ENCODE measurements at places on chromosomes 3 and 15.

DNA sequence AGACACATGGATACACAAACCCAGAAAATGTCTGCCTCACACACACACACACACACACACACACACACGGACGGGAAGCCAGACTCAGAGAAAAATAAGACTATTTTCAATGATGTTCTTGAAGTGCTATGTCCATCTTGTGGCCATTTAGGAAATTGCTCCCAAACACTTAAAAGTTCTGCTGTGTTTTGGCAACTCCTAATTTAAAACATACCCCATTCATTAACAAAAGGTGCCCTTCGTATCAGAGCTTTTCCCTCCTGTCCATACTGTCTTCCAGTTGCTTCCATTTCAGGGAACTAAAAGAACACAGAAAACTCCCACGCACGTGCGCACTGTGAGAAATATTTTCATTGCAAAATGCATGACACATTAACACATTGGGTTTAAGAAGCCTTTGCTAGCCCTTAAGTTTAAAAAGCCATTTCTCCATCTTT is 44.6 kb downstream of the SLC12A1 start:
- DNase-seq: peak; percentile 80

DNA sequence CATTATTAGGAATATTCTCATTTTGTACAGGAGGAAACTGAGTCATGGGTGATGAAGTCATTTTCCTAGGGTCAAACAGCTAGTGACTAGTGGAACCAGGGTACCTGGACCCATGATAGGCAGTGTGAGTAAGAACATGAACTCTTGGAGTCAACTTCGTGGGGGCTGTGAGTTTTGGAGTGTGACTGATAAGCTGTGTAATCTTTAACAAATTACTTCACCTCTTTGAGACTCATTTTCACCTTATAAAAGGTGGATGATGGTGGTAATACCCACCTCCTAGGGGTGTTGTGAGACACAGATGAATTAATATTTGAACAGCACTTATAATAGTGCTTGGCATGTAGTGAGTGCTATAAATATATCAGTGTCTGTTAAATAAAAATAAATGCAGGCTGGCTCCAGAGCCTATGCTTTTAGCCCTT is 9.1 kb downstream of the SEMA6D start:
- DNase-seq: no peak

- DNase-seq: peak; percentile 14
These were observed 6.0 kb downstream of the PRKCI start for GRCh38 chr3:170228093-170228766.

DNA sequence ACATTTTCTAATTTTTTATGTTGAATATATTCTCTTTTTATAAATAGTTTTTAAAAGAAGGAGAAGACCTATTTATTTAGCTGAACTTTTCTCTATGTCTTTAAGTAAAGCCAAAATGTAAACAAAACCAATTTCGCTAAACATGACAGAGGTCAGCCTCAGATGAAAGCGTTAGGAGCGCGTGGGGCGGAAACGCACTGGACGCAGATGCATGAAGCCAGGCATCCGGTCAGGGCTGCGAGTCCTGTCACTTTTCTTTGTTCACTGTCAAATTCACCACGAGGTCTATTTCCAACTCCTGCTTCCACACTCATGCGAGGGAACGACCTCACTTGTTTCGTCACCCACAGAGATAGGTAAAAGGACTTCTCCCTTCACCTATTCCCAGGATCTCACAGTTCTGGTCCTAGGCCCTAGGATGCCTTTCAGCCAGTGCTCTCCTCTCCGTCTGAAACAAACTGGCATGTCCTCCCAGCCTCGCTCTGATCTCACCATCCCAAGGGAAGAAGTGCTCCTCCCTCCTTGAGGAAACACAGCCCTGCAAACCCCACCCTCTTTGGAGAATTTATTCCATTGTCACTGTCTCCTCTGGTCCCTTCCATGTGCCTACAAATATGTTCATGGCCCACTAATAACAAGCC is 57.9 kb downstream of the ITGB5 start:
- DNase-seq: no peak

DNA sequence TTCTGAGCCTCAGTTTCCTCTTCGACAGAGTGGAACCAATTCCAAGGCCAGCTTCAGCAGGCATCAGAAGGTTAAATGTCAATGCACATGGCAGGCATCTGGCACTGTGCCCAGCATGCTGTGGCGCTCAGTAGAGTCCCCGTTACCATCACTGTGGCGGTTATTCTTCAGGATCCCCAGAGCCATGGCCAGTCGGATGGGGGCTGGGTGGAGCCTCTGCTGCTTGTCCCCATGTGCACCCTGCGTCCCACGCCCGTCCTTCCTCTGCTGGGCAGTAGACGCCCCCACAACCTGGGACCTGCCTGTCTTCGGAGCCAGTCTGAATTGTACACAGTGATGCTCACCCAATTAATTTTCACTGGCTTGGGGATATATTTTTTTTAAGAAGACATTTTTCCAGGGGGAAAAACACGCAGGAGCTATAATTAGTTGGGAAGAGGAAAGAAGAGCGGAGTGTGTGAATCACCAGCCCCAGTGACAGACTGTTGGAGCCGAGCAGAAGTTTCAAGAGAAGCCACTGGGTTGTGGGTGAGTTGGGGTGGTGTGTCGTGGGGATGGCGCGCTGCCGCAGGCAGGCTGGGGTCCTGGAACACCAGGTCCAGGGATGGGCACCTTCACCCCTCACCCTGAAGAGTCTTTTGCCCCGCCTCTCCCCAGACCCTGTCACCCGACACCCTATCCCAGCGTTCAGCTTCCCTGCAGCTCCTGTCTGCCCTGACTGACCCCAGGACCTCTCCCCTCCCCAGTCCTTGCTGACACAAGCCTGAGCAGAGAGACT is 26.8 kb upstream of the RPL29 start:
- peak; percentile 44 for DNase-seq

GRCh38 chr3:155585384-155585783 is 159.5 kb downstream of the PLCH1 start:
- DNase-seq: peak; percentile 51

- no peak for DNase-seq
These were observed 99.9 kb downstream of the ANO10 start for GRCh38 chr3:43521941-43522340.

DNA sequence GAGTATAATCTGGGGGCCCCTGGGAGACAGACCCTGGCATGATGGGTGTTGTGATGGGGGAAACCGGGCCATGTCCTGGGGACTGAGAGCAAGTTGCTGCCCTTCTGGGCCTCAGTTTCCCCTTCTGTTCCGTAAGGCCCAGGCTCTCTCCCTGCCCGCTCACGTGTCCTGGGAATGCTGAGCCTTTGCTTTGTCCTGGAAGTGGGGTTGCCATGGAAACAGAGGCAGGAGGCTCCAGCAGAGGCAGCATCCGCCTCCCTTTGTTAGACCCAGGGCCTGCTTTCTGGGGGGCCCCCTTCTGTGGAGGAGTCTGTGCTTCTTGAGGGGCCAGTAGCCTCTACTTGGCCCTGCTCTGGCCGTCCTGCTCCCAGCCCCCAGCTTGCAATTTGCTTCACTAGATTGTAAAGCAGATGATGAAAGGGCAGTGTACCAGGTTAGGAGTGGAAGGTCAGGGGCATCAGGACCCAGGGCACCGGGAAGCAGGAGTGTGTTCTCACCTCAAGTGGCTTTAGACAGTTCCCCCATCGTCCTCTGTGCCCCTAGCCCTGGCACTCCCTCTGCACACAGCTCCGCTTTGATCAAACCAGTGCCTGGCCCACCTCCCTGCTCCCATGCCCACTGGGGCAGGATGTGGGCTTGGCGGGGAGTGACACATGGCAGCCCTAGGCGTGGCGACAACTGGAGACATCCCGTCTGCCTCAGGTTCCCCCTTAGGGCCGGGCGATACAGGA is 105.6 kb downstream of the FBLN2 start:
- DNase-seq: peak; percentile 16

GRCh38 chr3:130787422-130788068 is 40.9 kb upstream of the PIK3R4 start:
- peak; percentile 30 for DNase-seq

DNA sequence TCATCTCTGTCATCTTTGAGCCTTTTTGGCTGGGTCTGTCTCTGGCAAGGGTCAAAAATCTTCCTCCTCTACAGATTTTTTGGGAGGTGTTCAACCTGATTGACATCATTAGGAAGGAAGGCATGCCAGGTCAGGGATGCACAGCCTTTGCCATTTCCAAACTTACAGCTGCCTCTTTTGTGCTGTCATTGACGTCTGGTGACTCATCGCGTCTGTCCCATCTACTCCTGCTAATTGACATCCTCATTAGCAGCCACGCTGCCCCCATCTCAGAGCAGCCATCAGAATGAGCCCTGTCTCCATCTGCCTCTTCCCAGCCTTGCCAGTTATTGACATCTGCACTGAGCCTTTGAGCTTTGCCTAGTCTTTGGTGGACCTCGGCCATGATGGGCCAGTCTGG is 53.0 kb downstream of the PDIA5 start:
- DNase-seq: peak; percentile 25

GRCh38 chr15:73305331-73306211 is 63.2 kb downstream of the HCN4 start:
- DNase-seq: peak; percentile 79

DNA sequence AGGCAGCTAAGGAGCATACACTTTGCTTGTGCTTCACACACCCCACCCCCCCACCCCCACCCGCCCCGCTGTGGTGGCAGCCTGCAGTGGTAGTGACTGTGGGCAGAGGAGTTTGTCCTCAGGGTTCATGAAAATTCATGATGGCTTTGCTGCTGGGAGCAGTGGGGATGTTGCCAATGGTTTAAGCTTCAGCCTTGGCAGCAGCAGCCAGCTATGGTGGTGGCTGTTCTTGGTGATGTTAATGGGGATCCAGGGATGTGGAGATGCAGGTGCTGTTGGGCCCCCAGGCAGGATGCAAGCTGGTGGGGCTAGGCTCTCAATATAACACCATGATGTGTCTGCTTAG is 55.8 kb downstream of the TNFAIP8L3 start:
- peak; percentile 39 for DNase-seq

DNA sequence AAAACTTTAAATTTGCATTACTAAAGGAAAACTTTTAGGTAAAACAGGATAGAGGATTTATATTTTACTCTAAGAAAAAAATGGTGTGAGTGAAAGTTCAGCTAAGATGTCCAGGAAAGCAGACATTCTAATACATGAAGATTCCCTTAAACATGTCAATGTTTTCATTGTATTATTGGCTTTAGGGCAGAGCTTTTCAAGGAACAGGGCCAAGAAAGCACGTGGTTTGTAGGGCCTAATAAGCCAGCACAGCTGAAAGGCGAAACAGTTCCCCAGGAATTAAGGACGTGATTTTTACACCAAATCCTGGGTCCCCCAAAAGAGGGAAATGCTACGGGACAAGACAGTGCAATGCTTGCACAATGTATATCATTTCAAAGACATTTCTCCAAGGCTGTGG is 48.6 kb upstream of the MKRN3 start:
- DNase-seq: no peak

DNA sequence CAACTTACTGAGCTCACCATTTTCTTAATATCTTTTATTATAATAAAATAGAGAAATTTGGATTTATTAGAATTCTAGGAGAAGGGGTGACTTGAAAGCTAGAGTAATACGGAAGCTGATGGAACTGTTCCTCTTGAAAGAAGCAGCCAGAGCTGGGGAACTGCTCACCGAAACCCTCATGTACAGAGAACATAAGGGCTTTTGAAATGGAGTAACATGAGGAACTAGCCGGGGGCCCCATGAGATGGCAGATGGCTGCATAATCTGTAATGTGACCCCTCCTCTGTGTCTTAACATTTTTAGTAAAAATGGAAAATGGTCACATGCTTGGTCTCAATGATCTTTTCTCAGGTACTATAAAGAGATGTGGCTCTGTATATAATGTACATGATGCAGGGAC is 15.7 kb upstream of the DYNC1LI1 start:
- DNase-seq: no peak

Measured in astrocyte of the hippocampus (primary cell).